ENCODE measurements at places on chromosomes 4 and X. TPM values are rescaled to one million over a fixed set of nuclear protein-coding genes. Genes with fewer than 3 reads are reported as not detected.

Gene GABRG1
- polyA plus RNA-seq: not detected

Gene MAGEE2
- not detected for polyA plus RNA-seq

Gene BTC
- polyA plus RNA-seq: 6.0 TPM

Gene CT45A2
- not detected for polyA plus RNA-seq

Gene HERC6
- polyA plus RNA-seq: 2.4 TPM

Gene SH2D1A
- 0.51 TPM for polyA plus RNA-seq

Gene STOX2
- 0.51 TPM for polyA plus RNA-seq

Gene IL2
- polyA plus RNA-seq: not detected

Gene PAGE4
- polyA plus RNA-seq: not detected

Gene ETDA
- not detected for polyA plus RNA-seq

Gene CENPVL1
- polyA plus RNA-seq: not detected

Gene SLC26A1
- polyA plus RNA-seq: 0.87 TPM

Gene FAT1
- polyA plus RNA-seq: 41.2 TPM

Gene TCEAL9
- 178 TPM for polyA plus RNA-seq

Gene NWD2
- polyA plus RNA-seq: not detected

Gene DIPK2B
- 0.15 TPM for polyA plus RNA-seq

Gene BCORL1
- 2.6 TPM for polyA plus RNA-seq

Gene DKC1
- 31.9 TPM for polyA plus RNA-seq

Gene SMARCA5
- 12.5 TPM for polyA plus RNA-seq

Gene SPATA18
- 6.4 TPM for polyA plus RNA-seq

Gene LUZP4
- polyA plus RNA-seq: not detected

Gene ARX
- not detected for polyA plus RNA-seq

Gene ZFP42
- not detected for polyA plus RNA-seq

Gene EIF2S3
- 111 TPM for polyA plus RNA-seq

Gene SUPT20HL1
- not detected for polyA plus RNA-seq

Gene NPY1R
- polyA plus RNA-seq: 112 TPM

Gene DDX53
- not detected for polyA plus RNA-seq

Gene PABPC1L2A
- polyA plus RNA-seq: not detected

Gene P2RY10
- not detected for polyA plus RNA-seq

Gene ITGB1BP2
- 10.8 TPM for polyA plus RNA-seq

Gene CETN2
- polyA plus RNA-seq: 38.7 TPM

Gene LRAT
- 0.50 TPM for polyA plus RNA-seq

Gene SYTL5
- polyA plus RNA-seq: 0.18 TPM

Gene DRD5
- not detected for polyA plus RNA-seq

Gene UBA1
- polyA plus RNA-seq: 109 TPM

Gene FAM200B
- 116 TPM for polyA plus RNA-seq

Gene ATP1B4
- polyA plus RNA-seq: not detected

Gene CENPU
- polyA plus RNA-seq: 1.2 TPM

Gene DMRTC1B
- polyA plus RNA-seq: not detected

Gene GAGE12F
- not detected for polyA plus RNA-seq

Gene BRS3
- polyA plus RNA-seq: not detected

Gene CT45A3
- not detected for polyA plus RNA-seq

Gene WWC2
- polyA plus RNA-seq: 7.1 TPM

Gene CYTL1
- 29.9 TPM for polyA plus RNA-seq

Gene PPBP
- polyA plus RNA-seq: not detected

Gene PPEF1
- 0.23 TPM for polyA plus RNA-seq

Gene CCSER1
- polyA plus RNA-seq: not detected

Gene ADGRG4
- not detected for polyA plus RNA-seq

Gene ZFYVE28
- polyA plus RNA-seq: 7.0 TPM

Gene CNGA1
- polyA plus RNA-seq: 0.75 TPM

Gene NPY2R
- polyA plus RNA-seq: 7.8 TPM

Gene FAM53A
- polyA plus RNA-seq: not detected

Gene ASMT
- 6.9 TPM for polyA plus RNA-seq

Gene BEX5
- polyA plus RNA-seq: 13.3 TPM

Gene PNMA6F
- polyA plus RNA-seq: not detected

Gene CORIN
- 0.13 TPM for polyA plus RNA-seq

Gene TEC
- polyA plus RNA-seq: 2.3 TPM

Gene EFHC2
- not detected for polyA plus RNA-seq

All from aorta (tissue), 5 donors.